Renal cortical epithelial cell (primary cell): ENCODE measurements at places on chromosomes 11 and 22.

DNA sequence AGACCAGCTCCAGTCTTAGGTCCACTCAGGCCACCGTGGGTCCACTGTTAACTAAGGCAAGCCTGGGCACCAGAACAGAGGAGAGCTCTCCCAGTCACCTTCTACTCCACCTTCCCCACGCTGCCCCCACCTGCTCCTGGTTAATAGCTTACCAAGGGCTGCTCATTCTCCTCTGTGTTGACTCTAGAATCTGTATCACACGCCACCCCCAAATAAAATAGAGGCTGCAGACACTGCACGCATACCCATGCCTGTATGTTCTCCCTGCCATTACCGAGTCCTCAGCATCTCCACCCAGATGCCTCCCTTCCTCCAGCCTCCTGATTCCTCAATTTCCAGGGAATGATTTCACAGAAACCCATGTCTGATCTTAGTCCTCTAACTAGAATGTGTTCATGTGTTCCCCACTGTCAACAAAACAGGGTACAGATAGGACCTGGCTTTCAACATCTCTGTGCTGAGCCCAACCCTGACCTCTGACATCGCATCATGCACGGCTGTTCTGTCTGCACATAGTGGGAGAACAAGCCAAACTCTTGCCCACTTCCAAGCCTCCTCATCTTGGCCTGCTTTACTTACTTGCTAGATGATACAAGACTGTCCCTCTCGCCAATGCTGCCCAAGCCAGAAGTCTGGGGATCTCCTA lies 49.8 kb downstream of the SMCO4 start:
- DNase-seq = peak; percentile 33

DNA sequence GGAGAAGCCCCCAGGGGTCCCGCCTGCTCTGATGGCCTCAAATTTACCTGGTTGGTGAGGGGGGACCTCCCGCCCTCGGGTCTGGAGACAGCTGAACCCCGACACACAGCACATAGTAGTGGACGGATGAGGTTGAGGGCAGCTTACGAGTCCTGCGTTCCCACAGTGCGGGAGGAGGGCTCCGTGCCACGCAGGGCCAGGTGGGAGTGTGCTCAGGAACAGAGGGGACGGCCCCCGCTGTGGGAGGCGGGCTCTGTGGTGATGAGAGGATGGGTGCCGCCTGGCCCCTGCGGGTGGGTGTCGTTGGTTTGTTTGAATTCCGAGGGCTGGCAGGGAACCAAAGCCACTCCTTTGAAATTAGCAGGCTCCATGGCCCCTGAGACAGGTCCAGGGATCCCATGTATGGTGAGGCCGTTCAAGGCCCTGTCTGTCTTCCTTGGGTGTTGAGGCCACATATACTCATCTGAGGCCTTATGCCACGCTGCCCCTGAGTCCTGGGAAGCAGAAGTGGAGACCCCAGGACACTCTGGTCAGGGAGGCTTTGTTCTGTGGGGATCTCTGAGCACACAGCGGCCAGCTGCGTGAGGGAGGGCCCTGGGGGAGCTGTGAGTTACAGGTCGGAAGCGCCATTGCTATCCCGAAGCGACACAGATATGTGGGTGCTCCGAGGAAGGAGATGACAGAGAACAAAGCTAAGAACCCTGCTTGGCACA lies 21.9 kb downstream of the NADSYN1 start:
- no peak for DNase-seq

- DNase-seq = peak; percentile 33
Observed at GRCh38 chr11:85076535-85077330, 550.4 kb downstream of the DLG2 start.

DNA sequence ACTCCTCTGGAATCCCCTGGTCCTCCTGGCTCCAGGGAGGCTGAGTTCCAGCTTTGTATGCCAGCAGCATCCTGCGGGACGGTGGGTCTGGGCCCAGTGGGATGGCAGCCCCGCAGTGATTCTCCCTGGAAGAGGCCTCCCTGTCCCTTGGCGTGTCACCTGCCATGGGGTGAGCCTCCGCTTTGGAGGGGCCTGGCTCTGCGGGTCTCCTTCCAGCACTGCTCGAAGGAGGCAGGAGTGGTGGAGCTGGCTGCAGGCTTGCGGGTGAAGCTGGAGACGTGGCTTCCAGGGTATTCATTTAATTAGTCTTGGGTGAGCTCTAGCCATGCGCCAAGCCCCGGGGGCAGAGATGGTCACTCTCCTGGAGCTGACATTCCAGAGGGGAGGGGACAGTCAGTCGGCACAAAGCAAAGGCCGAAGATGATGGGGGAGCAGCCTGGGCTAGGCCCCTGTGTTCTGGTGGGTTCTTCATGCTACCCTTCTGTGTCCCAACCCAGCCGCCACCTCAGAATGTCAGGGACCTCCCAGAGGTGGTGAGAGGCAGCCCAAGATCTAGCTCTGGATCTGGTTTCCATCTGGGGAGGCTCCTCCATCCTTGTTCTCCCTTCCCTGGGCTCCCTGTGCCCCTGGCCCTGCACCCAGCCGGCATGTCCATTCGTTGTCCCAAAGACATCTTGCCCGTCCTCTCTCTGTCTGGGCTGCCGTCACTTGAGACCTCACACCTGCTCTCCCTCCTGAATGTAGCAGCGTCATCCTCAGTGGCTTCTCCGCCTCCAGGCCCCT lies 1332.5 kb downstream of the BRD1 start:
- DNase-seq = no peak

- no peak for DNase-seq
Observed at GRCh38 chr11:134714021-134714656, 302.1 kb upstream of the B3GAT1 start.

DNA sequence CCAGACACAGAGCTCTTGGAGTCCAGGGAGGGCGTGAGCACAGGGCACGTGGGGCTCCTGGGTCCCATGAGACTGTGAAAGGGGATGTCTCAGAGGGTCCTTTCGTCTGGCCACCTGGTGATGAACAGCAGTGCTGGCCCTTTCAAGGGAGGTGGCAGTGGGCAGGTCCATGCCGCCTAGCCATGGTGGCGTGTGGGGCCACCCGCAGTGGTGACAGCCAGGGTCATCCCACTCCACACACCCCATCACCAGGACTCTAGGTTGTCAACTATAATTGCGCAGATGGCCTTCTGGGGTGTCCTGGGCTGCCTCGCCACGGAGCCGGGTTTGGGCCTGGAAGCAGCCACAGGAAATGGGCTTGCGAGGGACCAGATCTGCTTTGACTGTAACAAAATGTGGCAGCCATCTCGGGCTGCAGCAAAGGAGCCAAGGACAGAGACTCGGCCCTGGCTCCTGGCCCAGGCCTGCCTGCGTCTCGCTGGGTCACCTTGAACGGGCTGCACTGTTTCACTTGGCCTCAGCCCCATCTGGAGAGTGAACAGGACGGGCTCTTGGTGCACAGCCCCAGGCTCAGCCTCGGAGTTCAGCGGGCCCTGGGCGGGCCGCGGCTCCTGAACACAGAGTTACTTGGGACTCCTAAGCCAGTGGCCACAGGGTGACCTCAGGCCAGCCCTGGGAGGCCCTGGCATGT lies 1350.5 kb downstream of the BRD1 start:
- DNase-seq = no peak

GRCh38 chr11:117796456-117796871 lies 552 bp downstream of the DSCAML1 start:
- DNase-seq = no peak
